ENCODE measurements at places on chromosomes 4 and X.
A peak's percentile ranks its signal among the peaks of the same experiment; 100 is the strongest.

- DNase-seq = no peak
Observed at GRCh38 chrX:144297221-144297620, 413.4 kb downstream of the UBE2NL start.

DNA sequence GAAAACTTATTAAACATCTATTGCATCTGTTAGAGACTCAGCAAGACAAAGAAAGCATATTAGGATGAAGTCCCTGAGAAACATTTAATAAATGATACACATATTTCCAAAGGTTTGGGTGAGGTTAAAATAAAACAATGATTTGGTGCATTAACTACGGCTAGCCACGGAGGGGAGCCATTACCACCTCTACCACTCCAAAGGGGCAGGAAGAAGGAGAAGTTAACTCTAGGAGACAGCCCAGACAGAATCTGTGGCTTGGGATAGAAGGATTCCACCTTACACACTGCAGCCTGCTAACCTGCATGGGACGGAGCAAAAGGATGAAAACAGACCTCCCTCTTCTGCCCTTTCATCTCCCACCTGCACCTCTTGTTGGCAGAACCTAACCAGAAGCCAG lies 189.1 kb upstream of the C1QTNF7 start:
- DNase-seq = peak; percentile 39

DNA sequence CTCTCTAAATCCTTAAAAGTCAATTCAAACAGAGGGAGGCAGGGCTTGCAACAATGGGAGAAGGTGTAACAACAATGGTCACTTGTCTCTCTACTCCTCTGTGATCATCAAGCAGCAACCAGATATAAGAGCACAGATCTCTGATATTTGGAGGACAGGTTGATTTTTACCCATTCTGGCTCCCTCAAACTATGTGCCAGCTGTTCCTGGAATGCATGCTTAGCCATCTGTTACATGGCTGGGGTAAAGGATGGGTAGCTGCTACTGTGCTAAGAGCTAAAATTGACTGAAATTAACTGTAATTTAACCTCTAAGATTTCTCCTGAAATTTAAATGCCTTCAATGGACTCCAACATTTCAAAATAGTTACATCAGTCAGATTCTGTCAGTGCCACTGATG lies 1459.9 kb downstream of the PCDH7 start:
- DNase-seq = no peak

DNA sequence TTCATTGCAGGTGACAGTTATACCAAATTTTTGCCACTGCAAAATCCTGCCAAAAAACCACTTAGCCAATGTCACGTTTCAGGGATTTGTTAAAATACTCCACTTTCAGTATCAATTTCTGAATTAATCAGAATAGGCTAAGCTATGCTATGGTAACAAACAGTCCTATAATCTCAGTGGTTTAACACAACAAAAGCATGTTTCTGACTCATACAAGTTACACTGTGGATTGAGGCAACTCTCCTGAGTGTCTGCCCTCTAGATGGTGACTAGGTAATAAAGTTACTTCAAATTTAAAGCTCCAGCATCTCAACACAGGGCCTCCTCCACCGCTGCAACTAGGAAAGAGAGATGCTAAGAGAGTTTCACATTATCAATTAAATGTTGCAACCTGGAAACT lies 23.0 kb upstream of the RADX start:
- no peak for DNase-seq

DNA sequence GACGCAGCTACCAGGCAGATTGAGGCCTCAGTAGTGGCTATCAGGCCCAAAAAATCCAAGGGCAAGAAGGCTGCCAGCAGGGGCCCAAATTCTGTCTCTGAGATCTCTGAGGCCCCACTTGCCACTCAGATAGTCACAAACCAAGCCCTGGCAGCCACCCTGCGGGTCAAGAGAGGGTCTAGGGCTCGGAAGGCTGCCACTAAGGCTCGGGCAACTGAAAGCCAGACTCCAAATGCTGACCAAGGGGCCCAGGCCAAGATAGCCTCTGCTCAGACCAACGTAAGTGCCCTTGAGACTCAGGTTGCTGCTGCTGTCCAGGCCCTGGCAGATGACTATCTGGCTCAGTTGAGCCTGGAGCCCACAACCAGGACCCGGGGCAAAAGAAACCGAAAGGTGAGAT lies 2.8 kb downstream of the TRO start:
- DNase-seq = no peak

DNA sequence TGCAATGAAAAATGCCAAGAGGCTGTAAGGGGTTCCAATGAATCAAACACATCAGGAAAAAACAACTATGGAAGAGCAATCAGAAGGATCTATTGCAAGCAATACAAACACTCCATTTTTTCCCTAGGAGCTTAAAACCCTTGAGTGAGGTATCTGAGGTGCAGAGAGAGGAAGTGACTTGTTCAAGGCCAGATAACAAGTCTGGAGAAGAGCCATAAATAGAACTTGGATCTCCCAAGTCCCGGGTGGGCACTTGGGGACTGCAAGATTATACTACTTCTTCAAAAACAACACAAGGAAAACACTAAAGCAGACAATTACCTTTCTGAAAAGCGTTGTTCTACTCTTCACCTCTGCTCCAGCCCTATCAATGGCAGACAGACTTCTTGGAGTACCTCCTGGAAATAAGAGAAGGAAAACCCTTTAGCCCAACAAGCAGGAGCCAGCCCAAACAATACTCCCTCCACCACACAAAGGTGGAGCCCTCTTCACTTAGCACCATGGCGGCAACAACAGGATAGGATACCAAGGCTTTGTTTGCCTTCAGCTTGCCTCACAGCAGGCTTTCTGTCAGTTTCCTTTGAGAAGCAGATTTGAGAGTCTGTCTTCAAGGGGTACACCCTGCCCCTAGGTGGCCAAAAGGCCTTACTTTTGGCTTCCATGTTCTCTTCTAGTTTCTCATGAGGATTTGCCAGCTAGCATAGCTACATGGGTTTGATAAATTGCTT lies 26.0 kb downstream of the AIFM1 start:
- no peak for DNase-seq

GRCh38 chr4:25433966-25434827 lies 57.1 kb downstream of the ANAPC4 start:
- no peak for DNase-seq

Measured in HAP-1 (cell line).